ENCODE measurements at places on chromosomes 4 and X.
A peak's percentile ranks its signal among the peaks of the same experiment; 100 is the strongest.

DNA sequence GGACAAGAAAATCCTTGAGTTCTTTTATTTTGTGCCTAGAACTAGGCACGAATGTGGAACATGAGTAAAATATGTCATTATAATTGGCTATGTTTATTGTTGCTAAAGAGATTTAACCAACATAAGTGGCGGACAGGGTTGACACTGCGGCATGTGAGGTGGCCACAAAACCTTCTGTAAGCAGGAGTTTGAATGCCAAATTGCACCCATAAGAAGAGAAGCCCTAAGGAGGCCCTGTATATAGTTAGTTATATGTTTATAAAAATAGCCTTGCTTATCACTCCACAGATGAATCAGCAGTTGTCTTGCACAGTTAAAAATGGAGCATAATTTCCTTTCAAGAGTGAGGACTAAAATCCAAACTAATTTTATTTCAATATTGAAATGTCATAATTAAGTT lies 336.1 kb downstream of the GBA3 start:
- DNase-seq: no peak

- DNase-seq: no peak
These were observed 88.2 kb upstream of the TFDP3 start for GRCh38 chrX:133306316-133306715.

DNA sequence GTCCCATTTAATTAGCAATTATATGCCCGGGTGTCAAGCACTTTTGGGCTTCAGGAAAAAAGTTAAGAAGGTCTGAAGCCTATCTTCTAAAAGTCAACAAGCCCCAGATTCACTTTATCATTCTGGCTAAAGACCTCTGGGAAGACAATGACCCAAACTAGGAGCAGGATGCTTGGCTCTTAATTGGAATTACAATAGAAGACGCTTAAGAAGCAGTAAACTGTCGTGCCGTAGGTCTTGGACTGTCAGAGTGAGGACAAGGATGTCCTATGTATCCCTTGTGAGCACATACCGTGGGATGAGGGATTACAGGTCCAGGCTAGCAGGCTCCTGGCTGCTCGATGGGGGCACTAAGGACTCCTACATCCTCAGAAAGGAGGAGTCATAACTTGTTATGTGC lies 3.2 kb upstream of the ARHGAP36 start:
- no peak for DNase-seq

GRCh38 chr4:8147231-8147970 lies 11.2 kb downstream of the ABLIM2 start:
- DNase-seq: no peak

DNA sequence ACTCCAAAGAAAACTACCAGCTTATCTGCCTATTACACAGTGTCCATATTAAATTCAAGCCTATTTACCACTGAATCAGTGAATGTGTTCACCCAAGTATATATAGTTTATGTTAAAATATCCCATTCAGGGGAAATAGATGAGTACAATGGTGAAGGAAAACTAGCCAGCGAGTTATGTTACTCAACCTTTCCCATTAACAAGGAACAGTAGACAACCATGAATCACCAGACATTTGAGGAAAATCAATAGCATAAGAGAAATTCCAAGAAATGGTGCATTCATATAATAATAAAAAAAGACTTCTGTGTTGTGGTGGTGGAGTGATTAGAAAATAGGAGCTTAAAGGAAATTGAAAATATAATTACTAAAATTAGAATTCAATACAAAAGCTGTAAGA lies 21.3 kb downstream of the IQCM start:
- peak; percentile 14 for DNase-seq

DNA sequence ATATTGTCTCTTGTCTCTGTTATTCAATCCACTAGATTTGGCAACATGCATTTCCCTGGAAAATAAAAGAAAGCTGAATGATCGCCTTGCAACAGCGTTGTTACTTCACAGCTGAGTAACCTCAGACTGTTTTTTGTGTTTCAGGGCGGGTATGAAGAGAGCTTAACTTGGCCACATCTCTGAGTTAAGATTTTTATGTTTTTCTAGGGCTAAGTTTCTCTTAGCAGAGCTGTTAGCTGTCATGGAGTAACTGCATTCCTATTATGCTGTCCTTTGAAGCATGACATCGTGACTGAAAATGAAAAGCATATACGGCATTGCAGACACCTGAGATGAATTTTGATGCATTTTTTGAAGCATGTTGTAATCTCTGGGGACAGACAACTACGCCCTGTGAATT lies 1798.9 kb downstream of the PCDH7 start:
- DNase-seq: peak; percentile 16

- peak; percentile 39 for DNase-seq
These were observed 16.0 kb downstream of the CCNQ start for GRCh38 chrX:153582896-153583295.

- DNase-seq: no peak
These were observed 379.0 kb downstream of the INPP4B start for GRCh38 chr4:142467088-142467487.

- no peak for DNase-seq
These were observed 446.9 kb upstream of the FAM241A start for GRCh38 chr4:111698361-111698760.

GRCh38 chr4:70715097-70715496 lies 6.7 kb upstream of the RUFY3 start:
- peak; percentile 67 for DNase-seq

- no peak for DNase-seq
These were observed 248.9 kb downstream of the SLC7A11 start for GRCh38 chr4:137993232-137993631.

DNA sequence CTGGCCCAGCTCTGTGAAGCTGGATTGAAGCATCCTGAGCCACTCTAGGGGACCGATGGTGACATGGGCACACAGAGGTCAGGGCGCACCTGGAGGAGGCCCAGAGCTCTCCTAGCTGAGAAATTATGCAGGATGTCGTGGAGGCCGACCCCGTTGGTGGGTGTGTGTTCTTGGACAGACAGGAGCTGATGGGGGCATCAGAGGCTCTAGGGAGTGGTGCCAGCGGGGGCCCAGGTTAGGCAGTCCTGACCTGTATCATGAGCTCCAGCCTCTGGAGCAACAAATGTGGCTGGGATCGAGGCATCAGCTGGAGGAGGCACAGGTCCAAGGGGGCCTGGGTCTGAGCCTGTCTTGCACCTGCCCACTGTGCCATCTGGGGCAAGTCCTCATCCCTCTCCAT lies 124.6 kb upstream of the PSAPL1 start:
- DNase-seq: no peak

DNA sequence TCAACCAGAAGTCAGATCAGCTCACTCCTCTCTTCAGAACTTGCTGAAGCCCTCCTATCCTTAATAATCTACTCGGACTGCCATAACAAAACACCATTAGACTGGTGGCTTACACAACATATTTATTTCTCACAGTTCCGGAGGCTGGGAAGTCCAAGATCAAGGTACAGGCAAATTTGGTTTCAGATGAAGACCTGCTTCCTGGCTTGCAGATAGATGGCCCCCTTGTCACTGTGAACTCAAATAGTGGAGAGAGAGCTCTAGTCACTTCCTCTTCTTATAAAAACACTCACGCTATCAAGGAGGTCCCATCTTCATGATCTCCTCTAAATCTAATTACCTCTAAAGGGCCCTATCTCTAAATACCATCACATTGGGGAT lies 125.1 kb downstream of the CAMK2D start:
- DNase-seq: peak; percentile 8

GRCh38 chr4:77232653-77233052 lies 75.6 kb downstream of the CCNG2 start:
- peak; percentile 39 for DNase-seq

GRCh38 chr4:109764376-109764775 lies 34.5 kb upstream of the PLA2G12A start:
- no peak for DNase-seq

DNA sequence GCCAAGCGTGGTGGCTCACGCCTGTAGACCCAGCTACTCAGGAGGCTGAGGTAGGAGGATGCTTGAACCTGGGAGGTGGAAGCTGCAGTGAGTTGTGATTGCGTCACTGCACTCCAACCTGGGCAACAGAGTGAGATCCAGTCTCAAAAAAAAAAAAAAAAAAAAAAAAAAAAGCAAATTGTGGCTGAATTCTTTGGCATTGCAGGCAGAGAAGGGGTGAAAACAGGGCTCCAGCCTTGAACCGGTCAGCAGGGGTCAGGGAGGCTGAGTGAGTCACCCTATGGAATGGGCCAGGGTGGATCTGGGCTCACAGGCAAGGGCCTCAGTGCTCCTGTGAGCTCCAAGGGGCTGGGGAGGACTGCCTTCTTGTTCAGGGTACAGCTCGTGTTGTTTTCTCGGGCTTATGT lies 13.2 kb upstream of the FAM3A start:
- DNase-seq: no peak

DNA sequence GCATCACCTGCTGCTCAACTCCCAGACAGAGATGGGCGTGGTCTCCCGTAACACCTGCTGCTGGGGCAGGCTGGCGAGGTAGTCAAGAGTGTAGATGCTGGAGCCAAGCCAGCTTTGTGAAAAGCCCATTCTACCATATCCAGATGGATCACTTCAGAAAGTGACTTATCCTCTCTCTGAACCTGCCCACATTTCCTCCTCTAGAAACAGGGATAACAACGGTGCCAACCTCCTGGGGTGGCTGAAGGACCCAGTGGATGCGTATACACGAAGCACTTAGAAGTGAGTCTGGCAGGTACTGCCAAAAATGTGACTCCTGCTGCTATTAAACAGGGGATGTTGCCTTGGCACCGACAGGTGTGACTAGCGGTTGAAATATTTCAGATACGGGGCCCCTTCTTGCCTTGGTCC lies 95.8 kb downstream of the SORBS2 start:
- no peak for DNase-seq

- DNase-seq: peak; percentile 94
These were observed 141.1 kb downstream of the MAML3 start for GRCh38 chr4:140012688-140013486.

DNA sequence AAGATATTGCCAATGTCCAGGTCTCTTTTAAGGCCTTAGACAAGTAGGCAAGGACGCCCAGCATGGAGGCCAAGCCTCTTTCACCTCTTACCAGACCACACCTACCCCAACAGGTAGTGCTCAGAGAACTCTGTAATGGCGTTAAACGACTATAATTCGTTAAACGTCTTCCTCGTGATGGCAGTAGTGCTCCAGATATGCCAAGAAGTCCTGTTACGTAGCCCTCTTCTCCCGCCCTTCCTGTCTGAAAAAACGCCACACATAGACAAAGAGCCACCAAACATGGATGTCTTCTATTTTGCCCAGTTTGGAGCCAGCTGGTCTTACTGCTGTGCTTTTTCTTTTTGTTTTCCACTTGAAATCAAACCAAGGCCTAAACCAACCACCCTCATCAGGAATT lies 190.7 kb downstream of the OR13H1 start:
- DNase-seq: peak; percentile 36

- no peak for DNase-seq
These were observed 349.3 kb upstream of the KLF3 start for GRCh38 chr4:38314663-38315062.

- no peak for DNase-seq
These were observed 61.0 kb upstream of the SMIM10 start for GRCh38 chrX:134929808-134930207.

DNA sequence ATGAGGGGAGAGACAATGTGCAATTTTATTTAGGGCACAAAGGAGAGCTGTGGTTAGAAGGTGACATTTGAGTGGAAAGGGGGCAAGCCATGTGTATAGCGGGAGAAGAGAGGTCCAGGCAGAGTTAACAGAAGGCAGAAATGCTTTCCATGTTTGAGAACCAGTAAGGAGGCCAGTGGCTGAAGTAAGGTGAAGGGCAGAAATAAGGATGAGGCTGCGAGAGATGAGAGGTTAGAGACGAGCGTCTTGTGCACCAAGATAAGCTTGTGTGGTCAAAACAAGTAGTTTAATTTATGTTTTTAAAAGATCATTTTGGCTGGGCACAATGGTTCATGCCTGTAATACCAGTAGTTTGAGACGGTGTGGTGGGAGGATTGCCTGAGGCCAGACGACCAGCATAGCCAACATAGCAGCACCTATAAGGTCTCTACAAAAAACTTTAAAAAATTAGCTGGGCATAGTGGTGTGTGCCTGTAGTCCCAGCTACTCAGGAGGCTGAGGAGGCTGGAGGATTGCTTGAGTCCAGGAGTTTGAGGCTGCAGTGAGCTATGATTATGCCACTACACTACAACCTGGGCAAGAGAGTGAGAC lies 8.5 kb downstream of the HTT start:
- no peak for DNase-seq

GRCh38 chr4:65737672-65738071 lies 67.4 kb upstream of the EPHA5 start:
- no peak for DNase-seq

GRCh38 chr4:169988252-169988651 lies 37.9 kb downstream of the MFAP3L start:
- no peak for DNase-seq

- no peak for DNase-seq
These were observed 59.9 kb downstream of the CXCL13 start for GRCh38 chr4:77665381-77666069.

DNA sequence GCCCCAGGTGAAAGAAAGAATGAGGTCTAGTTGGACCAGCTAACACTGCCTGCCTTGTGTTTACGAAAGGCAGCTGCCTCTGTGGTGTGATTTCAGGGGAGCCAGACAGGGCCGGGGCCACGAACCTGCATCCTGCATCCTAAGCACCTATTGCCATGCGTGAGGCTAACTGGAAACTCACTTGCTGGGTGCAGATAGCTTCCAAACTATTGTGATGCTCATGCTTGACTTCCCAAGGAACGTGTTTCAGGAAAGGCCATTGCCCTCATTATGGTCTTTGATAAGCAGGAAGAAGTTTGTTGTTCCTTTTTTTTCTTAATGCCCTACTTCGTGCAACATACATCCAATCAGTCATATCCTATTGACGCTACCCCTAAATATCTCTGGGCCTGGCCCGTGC lies 2.3 kb upstream of the IRF2 start:
- DNase-seq: no peak

- DNase-seq: no peak
These were observed 2.2 kb downstream of the NHS start for GRCh38 chrX:17377091-17377717.

- DNase-seq: peak; percentile 82
These were observed 65.6 kb downstream of the ATXN3L start for GRCh38 chrX:13254076-13254785.

DNA sequence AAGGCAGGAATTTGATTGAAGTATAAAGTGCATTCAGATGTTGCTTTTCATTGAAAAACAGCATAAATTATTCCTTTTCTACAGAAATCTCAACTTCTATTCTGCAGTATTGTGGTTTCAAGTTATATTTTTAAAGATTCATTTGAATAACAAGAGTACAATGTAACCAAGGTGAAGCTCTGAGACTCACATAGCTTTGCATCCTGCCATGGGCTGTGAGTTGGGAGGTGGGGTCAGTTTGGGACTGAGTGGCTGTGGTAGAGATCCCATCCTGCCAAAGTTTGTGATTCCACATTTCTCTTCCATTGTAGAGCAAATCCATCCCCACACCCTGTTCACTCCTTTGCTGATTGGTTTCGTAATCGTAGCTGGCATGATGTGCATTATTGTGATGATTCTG lies 69.2 kb downstream of the KIT start:
- no peak for DNase-seq

DNA sequence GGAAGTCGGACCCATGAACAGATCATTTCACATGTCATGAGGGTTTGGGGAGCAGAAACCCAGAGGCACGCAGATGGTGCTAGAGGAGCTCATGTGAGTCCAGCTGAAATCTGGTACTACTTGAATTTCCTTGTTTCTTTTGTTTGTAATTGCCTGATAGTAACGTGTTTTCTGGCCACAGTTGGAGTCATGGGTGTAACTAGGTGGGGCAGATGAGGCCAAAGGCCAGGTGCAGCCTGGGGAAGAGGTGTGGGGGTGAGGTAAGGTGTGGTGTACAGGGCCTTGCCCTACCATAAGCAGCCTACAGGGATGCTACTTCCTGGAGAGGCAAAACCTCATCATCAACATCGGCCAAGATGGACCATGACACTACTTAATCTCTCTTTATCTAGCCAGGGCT lies 271.4 kb downstream of the PTTG2 start:
- DNase-seq: no peak

- no peak for DNase-seq
These were observed 172.8 kb downstream of the SHROOM3 start for GRCh38 chr4:76607846-76608245.

Data from iris pigment epithelial cell (primary cell).